T-helper 17 cell (primary cell): ENCODE measurements at places on chromosomes 2 and 18.

DNA sequence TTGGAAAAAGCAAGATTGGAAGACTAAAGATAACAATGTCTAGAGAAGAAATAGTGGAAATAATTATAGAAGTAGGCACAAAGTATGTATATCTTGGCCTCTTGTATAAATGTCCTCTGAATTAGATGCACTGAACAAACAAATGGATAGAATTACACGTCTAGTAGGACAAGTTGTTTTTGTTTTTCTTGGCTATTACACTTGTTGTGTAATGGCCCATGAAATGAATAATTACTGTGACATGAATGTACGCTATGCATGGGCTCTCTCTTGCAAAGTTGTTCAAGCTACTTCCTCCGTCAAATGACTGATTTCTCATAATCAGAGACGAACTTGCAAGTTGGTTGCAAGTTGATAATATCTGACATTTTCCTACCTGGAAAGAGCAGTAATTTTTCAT is 126.2 kb downstream of the PDE1A start:
- no peak for DNase-seq

GRCh38 chr2:206275312-206276055 is 1.0 kb downstream of the ZDBF2 start:
- no peak for DNase-seq

DNA sequence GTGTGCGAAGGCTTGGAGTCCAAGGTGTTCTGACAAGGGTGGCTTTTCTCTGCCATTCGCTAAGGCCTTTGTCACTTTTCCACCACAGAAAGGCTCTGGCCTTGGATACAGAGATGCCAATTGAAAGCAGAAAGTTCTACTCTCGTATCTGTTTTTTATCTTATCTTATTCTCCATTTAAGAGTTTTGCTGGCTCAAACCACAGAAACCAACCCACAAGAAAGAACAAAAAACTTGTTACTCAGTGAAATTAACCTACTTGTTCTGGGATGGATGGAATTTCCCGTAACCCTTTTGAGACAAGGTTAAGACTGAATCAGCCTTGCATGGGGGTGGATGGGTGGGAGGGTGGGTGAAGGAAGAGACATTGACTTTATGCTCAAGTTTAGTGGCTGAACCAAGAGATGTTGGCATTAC is 221.7 kb downstream of the CDH20 start:
- no peak for DNase-seq

DNA sequence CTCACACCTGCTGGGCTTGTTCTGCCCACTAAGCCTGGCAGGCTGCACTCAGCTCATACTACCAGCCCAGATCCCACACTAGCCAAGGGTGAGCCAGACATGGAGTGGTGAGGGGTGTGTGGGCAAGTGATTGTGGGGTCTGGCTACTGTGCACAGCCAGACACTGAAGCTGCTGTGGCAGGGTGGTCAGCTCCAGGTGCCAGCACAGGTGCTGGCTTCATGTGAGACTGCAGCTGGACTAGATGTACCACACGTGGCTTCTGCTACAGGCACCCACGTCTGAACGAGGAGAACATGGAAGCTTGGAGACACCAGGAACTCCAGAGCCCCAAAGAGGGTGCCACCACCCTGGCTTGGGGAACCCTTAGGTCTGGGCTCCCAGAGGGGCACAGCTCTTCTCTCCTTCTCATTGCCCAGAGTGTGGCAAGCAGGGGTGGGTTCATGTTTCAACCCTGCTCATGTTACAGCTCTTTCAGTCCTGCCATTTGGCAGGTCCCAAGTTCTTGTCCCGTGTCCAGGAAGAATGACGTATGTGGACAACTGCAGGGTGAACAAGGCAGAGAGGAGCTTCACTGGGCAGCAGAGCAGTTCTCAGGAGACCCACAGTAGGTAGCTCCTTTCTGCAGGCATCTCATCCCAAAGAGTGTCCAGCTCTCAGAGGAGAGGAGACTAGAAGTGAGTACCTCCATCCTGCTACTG is 1624.2 kb upstream of the TMEFF2 start:
- no peak for DNase-seq

- DNase-seq: no peak
Measured at GRCh38 chr2:97999536-97999935, 3.8 kb upstream of the TMEM131 start.

GRCh38 chr2:218727502-218728165 is 17.0 kb downstream of the TTLL4 start:
- DNase-seq: no peak

DNA sequence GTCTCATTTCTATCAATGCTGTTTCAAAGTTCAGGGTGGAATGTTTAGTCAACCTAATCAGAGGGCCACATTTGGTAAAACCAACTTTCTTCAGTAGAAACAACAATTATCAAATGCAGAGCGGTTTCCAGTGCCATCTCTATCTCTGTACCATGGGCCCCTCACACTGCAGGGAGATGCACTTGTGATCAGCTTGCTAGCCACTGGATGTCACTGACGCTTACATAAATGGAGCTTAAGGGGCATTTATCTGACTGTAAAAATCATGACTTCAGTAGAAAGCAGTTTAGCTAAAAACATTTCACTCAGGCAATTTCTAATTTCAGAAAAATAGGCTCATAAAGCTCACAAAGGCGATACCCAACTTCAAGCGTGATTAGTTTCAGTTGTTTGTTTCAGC is 678.0 kb downstream of the ZEB2 start:
- DNase-seq: no peak

GRCh38 chr2:17827316-17827715 is 11.1 kb downstream of the MSGN1 start:
- no peak for DNase-seq

DNA sequence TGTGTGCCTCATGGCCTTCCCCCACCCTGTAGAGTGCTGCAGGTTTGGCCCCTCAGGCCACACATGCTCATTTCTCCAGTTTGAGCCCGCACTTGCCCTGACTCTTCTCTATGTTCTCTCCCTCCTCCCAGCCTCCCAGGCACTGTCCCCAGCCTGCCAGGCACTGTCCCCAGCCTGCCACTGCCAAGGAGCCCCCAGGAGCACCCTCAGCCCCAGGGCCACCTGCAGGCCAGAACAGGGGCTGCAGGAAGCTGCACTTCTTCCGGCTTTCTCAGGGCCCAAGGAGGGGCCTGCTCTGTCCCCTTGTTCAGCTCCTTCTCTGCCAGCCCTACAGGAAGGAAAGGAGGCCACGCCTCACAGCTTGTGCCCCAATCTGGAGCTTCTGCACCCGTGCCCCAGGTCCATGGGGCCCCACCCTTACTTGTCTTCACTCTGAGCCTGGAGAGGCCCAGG is 31.6 kb downstream of the CYP26B1 start:
- DNase-seq: no peak

GRCh38 chr2:159506202-159506601 is 110.1 kb downstream of the BAZ2B start:
- DNase-seq: no peak
